ENCODE measurements at places on chromosomes 12 and 14.
A peak's percentile ranks its signal among the peaks of the same experiment; 100 is the strongest.

DNA sequence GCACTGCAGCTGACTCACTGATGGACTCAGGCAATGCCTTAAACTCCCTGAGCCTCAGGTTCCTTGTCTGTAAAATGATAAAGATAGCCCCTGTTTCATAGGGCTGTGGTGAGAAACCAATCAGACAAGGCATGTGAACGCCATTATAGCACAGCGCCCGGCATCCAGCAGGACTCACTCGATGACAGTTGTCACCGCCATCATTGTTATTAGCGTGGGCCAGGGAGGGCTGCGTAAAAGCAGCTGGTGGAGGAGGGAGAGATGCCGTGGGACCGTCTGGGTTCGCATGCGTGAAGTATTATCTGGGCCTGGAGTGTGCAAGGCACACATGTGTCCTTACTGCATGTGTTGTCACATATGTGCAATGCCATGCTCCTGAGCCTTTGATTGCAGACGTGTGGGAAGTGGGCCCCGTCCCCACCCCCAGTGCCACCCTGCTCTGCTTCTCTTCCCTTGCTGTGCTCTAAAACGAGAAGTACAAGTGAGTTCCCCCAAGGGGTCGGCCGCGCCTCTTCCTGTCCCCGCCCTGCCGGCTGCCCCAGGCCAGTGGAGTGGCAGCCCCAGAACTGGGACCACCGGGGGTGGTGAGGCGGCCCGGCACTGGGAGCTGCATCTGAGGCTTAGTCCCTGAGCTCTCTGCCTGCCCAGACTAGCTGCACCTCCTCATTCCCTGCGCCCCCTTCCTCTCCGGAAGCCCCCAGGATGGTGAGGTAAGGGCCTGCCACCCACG is at the start of gene PTPN6:
TSS of gene PTPN6 (plus strand) at position 546 of the 730 bp plus-strand sequence. CDS start at position 703, 157 bp downstream.
- no peak for DNase-seq

DNA sequence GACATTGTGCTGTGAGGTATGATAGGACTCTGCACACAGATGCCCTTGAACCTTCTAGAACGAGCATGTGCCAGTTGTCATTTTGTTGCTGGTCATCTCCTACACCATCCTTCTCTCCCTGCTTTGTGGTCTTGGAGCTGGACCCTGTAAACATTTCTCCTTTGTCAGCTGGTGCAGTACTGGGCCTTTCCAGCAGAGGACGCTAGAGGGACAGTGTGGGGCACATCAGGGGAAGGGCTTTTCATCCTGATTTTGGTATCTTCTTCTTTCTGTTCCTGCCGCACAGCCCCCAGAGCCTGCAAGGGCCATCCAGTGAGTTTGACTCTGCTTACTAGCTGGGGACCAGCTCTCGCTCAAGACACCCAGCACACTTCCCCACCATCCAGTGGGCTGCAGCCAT is 484.6 kb downstream of the AACS start:
- DNase-seq: no peak

GRCh38 chr12:32533971-32534590 is 134.7 kb downstream of the FGD4 start:
- peak; percentile 7 for DNase-seq

DNA sequence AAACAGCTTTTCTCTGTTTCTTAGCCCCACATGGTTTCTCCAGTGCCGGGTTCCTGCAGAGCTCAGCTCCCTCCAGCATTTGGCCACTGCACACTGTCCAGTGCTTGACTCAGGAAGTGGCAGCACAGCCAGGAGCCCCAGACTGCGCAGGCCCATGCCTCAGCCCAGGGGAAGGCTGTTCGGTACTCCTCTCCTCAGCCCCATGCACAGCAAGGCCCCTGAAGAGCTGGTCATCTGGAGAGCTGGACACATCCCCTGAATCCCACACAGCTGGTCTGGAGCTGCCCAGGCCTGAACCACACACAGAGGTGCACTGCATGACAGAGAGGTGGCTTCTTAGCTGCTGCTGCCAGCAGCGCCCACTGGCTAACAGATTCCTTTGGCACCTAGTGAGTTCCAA is 48.3 kb downstream of the STAB2 start:
- DNase-seq: no peak

GRCh38 chr12:57243521-57244311 is 7.3 kb downstream of the STAC3 start:
- no peak for DNase-seq

GRCh38 chr14:74840603-74841030 is 35.3 kb downstream of the PROX2 start:
- no peak for DNase-seq

DNA sequence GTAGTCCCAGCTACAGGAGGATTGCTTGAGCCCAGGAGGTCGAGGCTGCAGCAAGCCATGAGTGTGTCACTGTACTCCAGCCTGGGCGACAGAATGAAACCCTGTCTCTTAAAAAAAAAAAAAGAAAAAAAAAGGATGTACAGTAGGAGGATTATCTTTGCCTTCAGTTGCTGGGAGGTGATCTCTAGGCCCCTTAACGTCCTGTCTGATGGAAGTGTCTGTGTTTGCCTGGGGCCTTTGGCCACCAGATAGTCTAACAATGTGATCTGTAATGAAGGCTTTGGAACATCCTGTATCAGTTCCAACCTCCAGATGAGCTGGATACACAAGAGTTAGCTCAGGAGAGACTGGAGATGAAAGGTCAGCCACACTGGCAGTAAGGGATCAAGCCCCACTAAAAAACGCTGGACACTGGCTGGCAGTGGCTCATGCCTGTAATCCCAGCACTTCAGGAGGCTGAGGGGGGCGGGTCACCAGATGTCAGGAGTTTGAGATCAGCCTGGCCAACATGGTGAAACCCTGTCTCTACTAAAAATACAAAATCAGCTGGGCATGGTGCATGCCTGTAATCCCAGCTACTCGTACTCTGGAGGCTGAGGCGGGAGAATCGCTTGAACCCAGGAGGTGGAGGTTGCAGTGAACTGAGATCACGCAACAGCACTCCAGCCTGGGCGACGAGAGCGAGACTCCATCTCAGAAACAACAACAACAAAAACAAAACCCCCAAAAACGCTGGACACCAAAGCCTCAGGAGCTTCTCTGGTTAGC is 19.0 kb upstream of the HNF1A start:
- no peak for DNase-seq

DNA sequence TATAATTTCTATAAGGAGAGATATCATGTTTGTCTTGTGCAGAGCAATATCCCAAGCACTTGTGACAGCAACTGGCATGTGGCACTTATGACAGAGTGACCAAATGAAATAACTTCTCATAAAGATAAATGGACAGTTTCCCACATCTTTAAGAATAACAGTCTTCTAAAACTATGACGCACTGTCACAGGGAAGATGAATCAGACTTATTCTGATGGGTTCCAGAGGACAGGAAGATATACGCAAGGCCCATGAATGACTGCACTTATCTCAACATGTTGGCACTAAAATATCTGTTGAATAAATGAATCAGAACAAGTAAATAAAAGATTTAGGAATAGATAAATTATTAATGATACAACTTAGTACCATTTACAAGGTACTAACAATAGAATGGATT is 465.8 kb upstream of the SYT1 start:
- DNase-seq: no peak

GRCh38 chr14:35384455-35385041 is 20.0 kb downstream of the NFKBIA start:
- no peak for DNase-seq

GRCh38 chr12:75592086-75592485 is 80.7 kb upstream of the KRR1 start:
- DNase-seq: no peak

- no peak for DNase-seq
Observed at GRCh38 chr14:59863806-59864525, 6.6 kb downstream of the RTN1 start.

DNA sequence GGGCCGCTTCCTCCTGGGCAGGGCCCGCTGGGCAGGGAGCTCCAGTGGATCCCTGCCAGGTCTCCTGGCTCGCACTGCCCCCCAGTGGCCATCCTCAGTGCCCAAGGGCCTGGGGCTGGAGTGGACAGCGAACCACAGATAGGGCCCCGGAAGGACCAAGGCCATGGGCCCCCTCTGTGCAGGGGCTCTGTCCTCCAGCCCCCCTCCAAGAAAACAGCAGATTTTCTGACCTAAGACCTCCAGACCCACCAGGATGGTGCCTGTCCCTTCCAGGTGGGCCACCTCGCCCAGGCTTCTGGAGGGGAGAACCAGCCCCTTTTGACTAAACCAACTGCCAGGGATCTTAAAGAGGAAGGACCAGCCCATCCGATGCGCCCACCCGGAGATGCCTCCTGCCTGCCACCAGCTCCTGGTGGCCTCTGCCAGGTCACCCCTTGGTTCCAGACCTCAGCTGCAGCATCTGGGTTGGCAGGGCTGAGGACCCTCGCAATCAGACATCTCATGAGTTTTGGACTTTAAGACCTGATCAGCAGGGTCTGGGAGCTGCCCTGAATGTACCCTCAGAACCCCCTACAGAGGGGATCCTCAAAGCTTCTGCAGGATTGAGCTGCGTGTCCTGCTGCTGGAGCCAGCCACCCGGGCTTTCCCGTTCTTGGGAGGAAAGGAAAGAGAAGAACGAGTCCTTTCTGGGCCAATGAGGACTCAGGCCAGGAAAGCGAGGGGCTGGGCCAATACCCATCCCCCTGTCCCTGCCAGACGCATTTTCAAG is 325.8 kb upstream of the DIO3 start:
- DNase-seq: no peak

GRCh38 chr12:71578694-71579258 is 84.9 kb downstream of the ZFC3H1 start:
- DNase-seq: no peak
